Adrenal gland (tissue), 19 donors: ENCODE measurements at places on chromosomes 2 and 18. TPM values are rescaled to one million over a fixed set of nuclear protein-coding genes. Genes with fewer than 3 reads are reported as not detected.
A peak's percentile ranks its signal among the peaks of the same experiment; 100 is the strongest.

DNA sequence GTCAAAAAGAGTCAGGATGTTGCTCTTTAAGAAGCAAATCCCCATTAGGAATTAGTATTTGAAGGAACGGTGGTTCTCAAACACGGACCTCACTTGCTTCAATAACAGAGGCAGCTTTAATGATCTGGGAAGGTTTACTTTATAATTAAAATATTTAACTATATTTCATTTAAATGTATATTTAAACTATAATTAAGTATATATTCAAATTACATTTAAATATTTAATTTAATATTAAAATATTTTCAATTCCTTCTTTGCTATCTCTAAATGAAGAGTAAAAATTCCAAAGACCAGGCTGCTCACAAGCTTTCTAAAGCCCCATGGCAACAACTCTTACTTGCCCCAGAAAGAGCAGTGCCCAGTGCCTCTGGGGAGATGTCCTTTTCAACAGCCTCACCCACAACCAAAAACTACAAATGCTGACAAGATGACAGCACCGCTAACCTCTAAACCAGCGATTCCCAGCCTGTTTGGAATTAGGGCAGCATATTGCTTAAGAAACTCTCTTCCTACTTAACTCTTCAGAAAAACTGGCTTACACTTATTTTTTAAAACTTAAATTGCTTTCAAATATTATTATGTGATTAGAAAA lies 62.9 kb upstream of the POU3F3 start:
- DNase-seq = no peak

GRCh38 chr2:217293046-217293445 lies 433.2 kb upstream of the TNP1 start:
- no peak for DNase-seq

- no peak for DNase-seq
These were observed 211.3 kb upstream of the BOD1L2 start for GRCh38 chr18:56935434-56936040.

DNA sequence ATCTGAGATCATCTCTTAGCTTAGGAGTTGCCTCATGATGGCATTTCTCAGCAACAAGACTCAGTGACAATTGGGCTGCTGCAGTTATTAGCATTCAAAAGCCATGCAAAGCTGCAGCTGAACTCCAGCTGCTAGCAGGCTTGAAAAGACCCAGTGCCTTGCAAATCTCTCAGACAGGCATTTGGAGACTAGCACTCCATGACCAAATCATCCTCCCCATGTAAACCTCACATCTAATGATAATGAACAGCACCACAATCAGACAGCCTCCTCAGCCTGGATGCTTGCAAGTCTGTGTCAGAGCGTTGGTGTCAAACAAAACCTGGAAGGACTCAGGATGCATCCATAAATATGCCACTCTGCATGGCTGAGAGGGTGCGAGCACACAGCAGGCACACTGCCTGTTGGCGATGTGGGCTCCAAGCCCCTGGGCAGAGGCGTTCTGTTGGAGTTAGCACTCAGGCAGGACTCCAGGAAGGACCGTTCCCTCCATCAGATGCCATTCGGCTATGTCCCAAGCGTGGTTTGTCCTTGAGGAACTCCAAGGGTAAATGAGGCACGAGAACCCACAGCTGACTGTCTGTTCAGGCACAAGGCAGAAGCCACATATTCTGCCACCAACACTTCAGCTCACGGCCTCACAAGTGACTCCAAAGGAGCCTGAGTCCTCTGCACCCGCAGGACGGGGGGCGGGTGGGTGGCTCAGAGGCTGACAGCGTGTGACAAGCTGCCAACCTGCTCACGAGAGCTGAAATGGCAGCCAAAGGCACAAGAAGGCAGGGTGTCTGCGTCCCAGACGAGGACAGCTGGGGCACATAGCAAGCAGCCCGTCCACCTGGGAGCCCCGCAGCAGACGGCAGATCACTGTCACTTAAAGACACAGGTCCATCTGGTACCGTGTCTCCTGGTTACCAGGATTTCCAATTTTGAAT lies 183.8 kb downstream of the MYT1L start:
- no peak for DNase-seq

DNA sequence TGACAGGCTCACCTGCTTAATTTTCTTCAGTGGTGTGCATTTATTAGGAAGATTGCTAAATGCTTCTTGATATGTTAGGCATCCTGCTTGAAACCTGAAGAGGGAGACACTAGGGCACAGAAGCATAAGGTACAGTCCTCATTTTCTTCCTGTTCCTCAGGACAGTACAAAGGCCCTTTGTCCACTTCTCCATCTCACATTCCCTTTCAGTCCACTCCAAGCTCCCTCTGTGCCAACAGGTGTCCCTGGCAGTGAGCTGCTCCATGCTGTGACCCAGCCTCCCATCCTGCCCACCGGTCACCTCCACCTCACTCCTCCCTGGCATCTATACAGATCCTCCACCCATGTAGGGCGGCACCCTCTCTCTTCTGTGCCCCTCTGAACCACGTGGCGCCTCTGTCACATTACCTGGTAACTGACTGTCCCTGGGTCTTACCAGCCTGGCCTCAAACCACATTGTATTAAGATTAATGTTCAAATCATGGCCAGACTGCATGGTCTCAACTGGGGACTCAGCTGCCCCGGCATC lies 162.8 kb downstream of the VAPA start:
- DNase-seq = no peak

DNA sequence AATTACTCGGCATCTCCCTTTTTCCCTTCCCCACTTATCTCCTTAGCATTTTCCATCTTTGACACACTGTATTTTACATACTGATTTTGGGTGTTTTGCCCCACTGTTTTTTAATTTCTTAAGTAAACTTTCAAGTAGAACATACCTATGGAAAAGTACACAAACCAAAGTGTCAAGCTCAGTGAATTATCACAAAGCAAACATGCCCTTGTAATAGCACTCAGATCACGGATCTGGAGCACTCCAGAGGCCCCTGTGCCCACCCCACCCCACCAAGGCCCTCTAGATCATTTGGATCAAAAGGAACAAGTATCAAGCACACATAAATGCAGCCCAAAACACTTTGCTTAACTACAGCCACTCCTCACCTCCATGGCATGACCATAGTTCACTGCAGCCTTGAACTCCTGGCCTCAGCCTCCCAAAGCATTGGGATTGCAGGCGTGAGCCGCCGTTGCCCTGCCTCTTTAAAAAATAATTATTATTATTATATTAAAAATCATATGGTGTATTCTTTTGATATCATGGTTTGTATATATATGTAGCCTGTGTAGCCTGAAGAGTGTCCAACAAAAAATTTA lies 38.1 kb downstream of the FER1L5 start:
- no peak for DNase-seq

- no peak for DNase-seq
These were observed 1.6 kb upstream of the ROCK2 start for GRCh38 chr2:11346023-11346482.

DNA sequence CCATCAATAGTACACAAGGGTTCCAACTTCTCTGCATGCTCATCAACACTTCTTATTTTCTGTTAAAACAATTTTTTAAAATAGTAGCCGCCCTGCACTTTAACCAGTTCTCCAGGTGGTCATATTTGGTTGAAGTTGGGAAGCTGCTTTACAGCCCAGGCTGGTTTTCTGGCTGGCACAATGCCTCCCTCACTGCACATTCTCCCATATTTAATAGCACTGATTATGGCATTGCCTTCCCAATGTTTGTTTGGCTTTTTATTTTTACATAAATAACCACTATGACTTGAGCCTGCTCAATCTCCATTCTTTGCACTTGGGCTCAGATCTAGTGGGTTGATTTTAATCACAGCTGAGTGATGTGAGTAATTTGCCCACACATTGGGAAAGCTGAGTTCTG lies 111.9 kb upstream of the MAP4K3 start:
- DNase-seq = no peak

GRCh38 chr2:199660167-199660566 lies 190.8 kb downstream of the FTCDNL1 start:
- DNase-seq = no peak

DNA sequence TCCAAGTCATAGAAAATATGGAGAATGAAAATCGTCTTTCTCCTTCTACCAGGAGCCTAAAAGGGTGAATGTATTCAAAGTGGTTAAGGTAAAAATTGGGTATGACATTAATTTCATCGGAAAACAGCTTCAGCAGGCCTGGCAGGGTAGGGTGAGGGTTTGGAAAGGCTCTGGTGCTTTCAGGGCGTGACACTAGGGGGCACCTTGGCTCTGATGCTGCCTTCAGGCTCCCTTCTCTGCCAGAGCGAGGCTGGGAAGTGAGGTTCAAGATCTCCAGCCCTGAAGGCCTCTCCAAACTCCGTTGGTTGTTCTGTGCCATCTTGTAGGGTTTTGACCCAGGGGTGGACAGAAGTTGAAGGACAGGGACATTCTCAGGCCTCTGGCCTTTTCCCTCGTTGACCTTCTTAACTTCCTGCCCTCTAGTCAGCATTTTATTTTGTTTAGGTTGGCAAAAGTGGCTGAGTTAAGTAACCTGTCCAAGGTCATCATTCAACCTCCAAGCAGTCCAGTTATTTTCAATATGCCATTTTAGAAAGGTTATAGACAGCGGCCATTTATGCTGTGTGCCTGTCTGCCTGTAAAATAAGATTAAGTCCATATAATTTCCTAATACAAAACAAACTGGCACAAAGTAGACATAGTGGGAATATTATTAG lies 40.3 kb downstream of the EML6 start:
- DNase-seq = peak; percentile 37

- no peak for DNase-seq
These were observed 7.0 kb downstream of the LPIN1 start for GRCh38 chr2:11753452-11753885.

DNA sequence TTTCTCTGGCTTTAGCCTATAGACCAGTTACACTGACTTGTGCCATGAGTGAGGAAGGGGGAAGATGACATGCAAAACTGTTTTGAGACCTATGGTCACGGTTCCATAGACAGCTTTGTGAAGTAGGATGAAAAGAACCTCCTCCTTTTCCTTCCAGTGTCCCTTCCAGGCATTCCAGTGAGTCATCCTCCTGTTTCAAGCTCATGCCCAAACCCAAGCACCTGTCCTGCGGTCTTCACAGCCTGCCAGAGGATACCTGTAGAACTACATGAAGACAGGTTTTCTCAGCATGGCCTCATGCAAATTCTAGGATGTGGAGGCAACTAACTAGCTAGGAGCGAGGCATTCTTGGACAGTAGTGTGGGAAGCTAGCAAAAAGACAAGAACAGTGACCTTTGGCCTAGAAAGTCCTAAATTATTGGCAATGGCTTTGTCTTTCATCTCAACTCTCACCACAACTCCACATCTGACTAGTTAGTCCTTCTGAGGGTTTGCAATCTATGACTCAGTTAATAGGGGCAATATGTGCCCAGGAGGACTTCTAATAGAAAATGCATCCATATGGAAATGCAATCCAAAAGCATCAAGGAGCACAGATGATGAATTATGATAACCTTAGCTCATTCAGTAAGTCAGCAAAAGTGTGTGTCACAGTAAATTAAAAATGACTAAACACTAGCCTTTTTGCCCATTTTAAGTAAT lies 154.7 kb downstream of the RBM43 start:
- no peak for DNase-seq

DNA sequence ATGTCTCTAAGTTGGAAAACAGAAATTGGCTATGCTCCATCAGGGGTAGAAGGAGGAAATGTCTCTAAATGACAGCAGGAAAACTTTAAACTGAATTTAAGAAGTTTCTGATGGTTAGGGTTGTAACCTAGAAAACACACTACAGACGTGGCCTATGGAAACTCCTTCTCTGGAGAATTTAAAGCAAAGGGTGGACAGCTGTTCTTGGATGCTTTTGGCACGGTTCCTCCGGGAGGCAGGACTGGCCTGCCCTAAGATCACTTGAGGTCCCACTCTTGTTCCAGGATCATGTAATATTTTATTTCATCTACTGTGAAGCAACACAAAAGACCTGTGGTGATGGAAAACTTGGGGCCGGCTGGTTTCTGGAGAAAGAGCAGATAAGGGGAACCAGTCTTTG lies 77.0 kb downstream of the NRP2 start:
- DNase-seq = no peak

DNA sequence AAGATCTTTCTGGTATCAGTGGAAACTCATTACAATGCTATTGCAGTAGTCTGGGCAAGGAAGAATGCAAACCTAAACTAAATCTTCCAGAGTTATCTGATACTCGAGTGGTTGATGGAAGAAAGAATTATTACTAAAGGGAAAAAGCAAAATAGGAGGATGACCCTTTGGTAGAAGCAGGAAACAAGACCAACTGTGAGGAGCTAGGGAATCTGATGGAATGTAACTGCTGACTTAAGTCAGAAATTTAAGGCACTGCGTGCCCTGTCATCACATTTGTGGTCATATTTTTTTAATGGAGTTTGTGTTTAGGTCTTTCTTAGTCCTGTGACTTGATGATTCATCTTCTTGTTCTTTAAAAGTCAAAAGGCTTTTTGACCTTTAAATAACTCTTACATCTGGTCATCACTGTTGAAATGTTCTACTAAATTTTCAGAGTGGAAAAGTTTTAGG lies 36.5 kb upstream of the ARMC9 start:
- DNase-seq = no peak

DNA sequence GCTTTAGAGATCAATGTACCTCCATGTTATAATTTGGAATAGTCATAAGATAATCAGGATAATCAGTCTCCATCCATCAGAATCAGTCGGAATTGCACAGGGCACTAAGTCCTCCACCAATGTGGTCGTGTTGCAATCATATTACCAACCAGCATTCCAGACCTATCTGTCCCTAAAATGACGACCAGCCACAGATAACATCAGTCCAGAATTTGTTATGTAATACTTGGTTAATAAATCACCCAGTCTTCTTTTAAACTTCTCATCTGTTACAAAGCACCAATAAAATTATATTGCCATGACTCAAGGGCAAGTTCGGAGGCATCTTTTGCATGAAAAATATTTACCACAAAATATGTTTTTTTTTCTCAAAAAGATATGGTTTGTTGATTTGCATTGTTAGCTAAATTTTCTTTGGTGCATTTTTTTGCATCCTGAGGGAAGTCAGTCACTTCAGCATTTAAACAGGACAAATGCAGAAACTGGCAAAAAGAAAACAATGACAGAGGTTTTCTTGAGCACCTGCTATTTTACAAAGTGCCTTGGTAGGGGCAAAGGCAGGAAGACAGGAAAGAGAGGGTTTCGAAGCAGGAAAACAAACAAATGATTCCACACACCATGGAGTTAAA lies 29.3 kb downstream of the PIEZO2 start:
- DNase-seq = no peak

The GAREM1 gene
- 19.8 TPM for total RNA-seq

The RFX8 gene
- not detected for total RNA-seq

The CACNB4 gene
- 8.5 TPM for total RNA-seq

The ARHGAP28 gene
- 12.0 TPM for total RNA-seq

The C2orf42 gene
- total RNA-seq = 16.9 TPM
